ENCODE measurements at places on chromosomes 11 and 22.

DNA sequence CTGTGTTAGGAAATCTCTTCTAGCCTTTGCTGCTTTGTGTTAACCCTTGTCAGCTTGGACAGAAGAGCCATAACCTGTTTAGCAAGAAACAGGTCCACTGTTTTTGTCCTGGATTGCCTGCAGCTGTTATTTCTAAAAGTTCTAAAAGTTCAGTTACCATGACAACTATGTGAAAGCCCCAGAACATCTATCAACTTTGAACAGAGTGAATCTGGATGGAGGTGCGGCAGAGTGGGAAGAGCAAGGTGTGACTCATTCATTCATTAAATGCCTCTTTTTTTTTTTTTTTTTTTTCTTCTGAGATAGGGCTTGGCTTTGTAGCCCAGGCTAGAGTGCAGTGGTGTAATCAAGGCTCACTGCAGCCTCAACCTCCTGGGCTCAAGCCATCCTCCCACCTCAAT lies 50.5 kb downstream of the RBX1 start:
- no peak for DNase-seq

GRCh38 chr11:114847306-114847975 lies 169.1 kb downstream of the NXPE2 start:
- no peak for DNase-seq

GRCh38 chr11:124863826-124864165 lies 1.4 kb upstream of the ROBO3 start:
- no peak for DNase-seq

GRCh38 chr11:57641011-57641807 lies 8.5 kb downstream of the YPEL4 start:
- DNase-seq, result no peak

GRCh38 chr22:47063606-47064005 lies 301.2 kb downstream of the TBC1D22A start:
- no peak for DNase-seq

- no peak for DNase-seq
Observed at GRCh38 chr11:45518141-45518832, 147.1 kb downstream of the CHST1 start.

GRCh38 chr11:34890089-34890488 lies 26.1 kb downstream of the APIP start:
- DNase-seq, result no peak

- no peak for DNase-seq
Observed at GRCh38 chr11:113907152-113907551, 2.6 kb downstream of the HTR3B start.

- DNase-seq, result no peak
Observed at GRCh38 chr22:32018056-32018455, 25.0 kb upstream of the SLC5A1 start.

- no peak for DNase-seq
Observed at GRCh38 chr11:30360741-30361140, 37.8 kb downstream of the ARL14EP start.

GRCh38 chr11:134207538-134208239 lies 16.1 kb downstream of the NCAPD3 start:
- DNase-seq, result peak; percentile 74

DNA sequence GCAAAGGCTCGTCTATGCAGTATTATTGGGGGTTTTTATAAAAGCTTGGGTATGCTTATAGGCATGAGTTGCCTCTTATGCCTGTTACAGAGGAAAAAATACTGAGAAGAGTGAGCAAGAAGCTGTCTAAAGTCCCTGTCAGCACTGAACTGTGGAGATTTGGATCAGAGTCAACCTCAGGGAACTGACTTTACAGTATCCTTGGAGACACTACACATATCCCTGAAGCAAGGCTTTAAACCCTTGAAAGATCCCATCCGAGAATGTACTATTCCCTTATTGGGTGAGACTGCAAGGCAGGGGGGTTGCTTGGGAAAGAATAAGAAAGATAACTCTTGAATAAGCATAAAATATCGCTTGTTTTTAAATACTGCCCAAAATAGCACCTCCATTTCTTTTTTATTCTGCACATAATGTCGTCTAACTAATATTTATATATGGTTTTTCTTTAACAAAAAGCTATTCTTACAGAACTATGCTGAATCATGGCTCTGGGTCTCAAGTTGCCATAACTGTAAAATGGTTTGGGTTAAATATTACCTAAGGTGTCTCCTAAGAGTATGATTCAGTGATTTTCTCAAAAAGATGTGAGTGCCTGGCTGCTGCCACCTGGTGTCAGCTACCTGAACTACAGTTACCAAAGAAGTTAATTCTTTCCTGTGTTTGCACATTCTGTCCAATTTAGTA lies 1062.8 kb downstream of the DLG2 start:
- DNase-seq, result no peak

GRCh38 chr11:61082062-61082870 lies 20.0 kb upstream of the CD5 start:
- DNase-seq, result peak; percentile 52

DNA sequence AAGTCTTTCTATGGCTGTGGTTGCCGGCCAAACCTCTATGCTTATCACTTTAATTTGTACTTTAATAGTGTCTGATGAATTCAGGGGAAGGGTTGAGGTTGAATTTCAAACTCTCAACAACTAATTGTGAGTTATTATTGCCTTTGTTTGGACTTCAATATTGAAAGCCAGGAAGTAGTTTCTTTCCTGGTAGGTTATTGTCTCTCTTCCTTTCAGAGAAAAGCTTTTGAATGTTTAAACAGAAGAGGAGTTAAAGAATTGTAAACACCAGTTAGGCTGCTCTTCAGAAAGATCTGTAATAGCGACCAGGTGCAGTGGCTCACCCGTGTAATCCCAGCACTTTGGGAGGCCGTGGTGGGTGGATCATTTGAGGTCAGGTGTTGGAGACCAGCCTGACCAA lies 22.2 kb downstream of the NNMT start:
- no peak for DNase-seq

DNA sequence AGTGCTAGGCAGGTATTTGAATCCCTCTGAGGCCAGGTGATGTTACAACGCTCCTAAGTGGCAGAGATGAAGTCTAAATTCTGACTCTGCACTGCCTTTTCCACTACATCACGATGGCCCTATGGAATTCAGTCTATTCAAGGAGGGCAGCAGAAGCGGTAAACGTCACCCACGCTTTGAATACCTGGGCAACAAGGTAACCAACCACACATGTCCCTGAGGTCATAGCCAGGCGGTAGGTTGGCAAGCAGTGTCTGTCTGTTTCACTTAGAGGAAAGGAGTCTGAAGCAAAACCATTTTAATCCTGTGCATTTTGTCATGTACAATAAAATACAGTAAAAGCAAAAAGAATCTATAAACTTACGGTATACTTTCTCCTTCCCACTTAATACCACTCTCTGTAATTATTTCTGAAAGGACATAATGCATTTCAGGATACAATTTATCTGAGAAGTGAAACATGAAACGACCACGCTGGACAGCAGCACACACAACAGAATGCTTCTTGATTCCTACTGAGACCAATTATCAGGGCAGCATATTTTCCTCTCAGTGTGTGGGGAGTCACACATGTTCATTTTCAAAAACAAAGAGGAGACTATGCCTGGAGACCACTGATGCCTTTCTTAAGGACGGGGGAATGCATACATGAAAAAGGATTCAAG lies 51.3 kb downstream of the PRDM10 start:
- no peak for DNase-seq

GRCh38 chr11:63417174-63417852 lies 47.7 kb downstream of the SLC22A9 start:
- DNase-seq, result no peak

DNA sequence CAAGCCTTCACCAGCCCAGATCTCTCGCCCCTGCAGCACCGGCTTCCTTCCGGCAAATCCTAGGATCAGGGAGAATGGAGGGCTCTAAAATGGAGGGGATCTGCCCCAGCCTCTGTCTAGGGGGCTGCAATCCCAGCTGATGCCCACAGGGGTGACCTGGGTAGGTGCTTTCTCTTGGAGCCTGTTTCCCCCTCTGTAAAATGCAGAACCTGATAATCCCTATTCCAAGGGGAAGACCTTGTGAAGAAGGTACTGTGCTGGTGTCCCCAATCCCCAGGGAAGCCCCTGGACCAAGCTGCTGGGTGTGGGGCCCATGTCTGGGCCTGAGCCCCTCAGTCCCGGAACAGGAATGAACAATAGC lies 2.8 kb downstream of the EMID1 start:
- no peak for DNase-seq

DNA sequence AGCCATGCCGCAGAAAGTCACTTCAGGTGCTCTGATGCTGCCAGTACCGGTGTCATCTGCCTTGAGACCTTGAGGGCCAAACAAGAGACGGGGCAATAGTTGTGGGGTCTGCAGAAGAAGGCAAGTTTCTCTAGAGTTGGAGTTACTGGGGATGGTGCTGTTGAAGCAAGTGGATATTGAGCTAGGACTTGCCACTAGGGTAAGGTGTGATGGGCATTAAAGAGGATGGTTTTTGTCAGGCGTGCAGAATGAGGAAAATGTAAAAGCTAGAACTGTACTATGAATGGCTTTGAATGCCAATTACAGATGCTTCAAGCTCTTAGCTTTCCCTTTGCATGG lies 61.6 kb downstream of the TNRC6B start:
- DNase-seq, result no peak

GRCh38 chr11:69465236-69466000 lies 16.0 kb upstream of the LINC01488 start:
- DNase-seq, result no peak

- no peak for DNase-seq
Observed at GRCh38 chr11:62647609-62648005, 1.2 kb upstream of the GANAB start.

DNA sequence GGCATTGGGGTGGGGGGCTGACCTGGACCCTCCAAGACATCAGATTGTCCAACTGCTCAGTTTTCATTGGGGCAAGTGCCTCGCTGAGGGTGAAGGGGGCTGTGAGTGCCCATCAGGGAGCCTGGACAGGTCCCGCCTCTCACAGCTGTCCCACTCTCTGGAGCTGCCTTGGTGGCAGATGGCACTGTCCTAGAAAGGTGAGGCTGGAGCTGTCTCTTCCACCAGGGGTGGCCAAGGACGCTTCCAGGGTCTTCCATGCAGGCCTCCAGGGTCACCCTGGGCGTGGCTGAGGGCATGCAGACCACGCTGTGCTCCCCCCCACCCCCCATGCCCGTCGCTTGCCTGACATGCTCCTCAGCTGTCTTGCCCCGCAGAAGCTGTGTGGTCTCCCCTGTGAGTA lies 53.5 kb upstream of the CCDC188 start:
- DNase-seq, result no peak

- peak; percentile 43 for DNase-seq
Observed at GRCh38 chr11:69558519-69558941, 77.1 kb downstream of the LINC01488 start.

- peak; percentile 24 for DNase-seq
Observed at GRCh38 chr11:2460540-2461252, 15.9 kb downstream of the KCNQ1 start.

DNA sequence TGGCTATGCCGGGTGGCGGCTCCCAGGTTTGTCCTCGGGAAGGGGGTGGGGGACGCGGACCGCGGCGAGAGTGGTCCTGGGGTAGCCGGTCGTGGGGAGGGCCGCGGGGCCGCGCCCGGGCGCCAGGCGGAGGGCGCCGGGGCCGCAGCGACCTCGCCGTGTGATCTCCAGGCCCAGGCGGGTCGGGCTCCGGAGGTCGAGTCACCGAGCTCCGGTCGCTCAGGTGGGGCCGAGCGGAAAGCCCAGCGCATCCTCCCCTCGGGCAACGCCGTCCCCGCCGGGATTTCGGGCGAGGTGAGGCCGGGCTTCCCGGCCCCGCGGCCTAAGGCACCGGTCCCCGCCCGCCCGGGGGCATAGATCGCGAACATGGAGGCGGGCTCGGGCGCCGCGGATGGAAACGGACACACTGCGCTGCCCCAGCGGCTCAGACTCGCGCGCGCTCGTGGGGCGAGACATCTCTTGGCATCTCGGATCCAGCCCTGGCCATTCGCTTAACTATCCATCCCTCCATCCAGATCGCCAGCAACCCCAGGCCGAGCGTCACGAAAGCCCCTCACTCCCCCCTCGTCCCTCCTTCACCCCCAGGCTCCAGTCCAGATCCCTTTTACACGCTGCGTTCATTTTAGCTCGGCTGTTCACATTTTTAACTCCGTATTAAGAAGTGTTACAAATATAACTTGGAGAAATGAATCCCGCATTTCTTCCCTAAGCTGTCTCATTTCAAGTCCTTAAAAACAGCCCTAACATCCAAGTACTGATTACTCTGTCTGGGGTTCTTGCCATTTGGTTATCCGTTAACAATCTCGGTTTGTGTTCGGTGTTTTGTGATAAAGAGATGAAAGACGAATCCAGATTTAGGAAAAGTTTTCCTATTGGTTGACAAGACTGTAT lies 460 bp downstream of the ZC3H12C start:
- DNase-seq, result peak; percentile 39

GRCh38 chr22:22026157-22026831 lies 43.7 kb upstream of the TOP3B start:
- no peak for DNase-seq

- no peak for DNase-seq
Observed at GRCh38 chr22:23503736-23504440, 76.2 kb downstream of the IGLL1 start.

- DNase-seq, result no peak
Observed at GRCh38 chr22:23102776-23103175, 32.5 kb downstream of the GNAZ start.

DNA sequence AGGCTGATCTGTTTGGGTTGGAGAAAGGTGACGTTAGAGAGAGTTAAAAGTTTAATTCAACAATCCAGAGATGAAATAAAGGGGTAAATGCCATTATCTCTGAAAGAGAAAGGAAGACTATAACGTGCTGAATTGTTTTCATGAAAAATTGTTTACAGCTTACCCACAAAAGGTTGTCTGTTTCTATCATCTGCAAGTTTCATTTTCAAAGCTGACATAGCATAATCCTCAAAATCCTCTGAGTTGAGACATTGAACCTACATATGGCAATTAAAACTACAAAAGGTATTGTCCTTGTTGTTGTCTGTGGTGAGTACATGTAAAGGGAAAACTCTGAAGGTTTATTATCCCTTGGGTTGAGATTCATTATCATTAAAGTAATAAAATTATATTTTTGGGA lies 569.9 kb downstream of the LUZP2 start:
- DNase-seq, result no peak

DNA sequence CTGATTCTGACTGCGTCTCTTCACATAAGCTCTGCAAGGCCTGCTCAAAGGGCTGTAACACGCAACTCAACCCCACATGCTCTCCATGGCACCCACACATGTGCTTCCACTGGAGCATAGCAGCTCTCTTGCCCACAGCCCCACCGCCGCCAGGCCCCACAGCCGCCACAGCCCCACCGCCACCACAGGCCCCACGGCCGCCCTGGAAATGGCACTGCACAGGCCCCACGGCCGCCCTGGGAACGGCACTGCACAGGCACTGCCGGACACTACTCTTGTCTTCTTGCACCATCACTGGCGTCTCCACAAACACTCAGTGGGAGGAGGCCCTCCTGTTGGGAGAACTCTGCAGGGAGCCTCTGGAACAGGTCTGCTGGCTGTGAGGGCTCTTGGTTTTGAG lies 8.6 kb downstream of the MOB2 start:
- no peak for DNase-seq

DNA sequence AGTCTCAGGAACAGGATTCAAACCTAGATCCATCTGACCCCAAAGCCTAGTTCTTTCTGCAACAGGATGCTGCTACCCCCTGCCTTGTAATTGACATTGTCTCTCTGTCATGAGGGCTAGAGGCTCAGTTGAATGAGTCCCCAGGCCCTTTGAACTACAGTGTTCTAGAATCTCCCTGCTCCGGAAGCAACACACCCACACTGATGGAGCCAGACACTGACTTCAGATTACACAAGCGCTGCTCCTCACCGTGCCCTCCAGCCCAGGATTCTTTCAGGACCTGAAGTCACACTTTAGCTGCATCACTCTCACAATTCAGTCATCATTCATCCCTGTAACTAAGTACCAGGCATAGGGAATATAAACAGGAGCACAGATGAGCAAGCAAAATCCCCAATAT lies 69.6 kb downstream of the RAB30 start:
- DNase-seq, result no peak
